ENCODE measurements at places on chromosomes 5 and 9. TPM values are rescaled to one million over a fixed set of nuclear protein-coding genes. Genes with fewer than 3 reads are reported as not detected.
A peak's percentile ranks its signal among the peaks of the same experiment; 100 is the strongest.

- H3K27ac ChIP-seq, result no peak overlapping the region
- no peaks in the 10 kb centered on the region for H3K36me3 ChIP-seq
- H3K4me3 ChIP-seq, result no peak overlapping the region
- H3K4me1 ChIP-seq, result no peaks in the 10 kb centered on the region
- no peaks in the 10 kb centered on the region for H3K27me3 ChIP-seq
Observed at GRCh38 chr5:35212122-35212982, 17.9 kb downstream of the PRLR start.

- H3K36me3 ChIP-seq, result no peaks in the 10 kb centered on the region
- no peak overlapping the region for H3K4me3 ChIP-seq
- H3K4me1 ChIP-seq, result no peaks in the 10 kb centered on the region
- DNase-seq, result no peak
Observed at GRCh38 chr9:3807601-3808000, 281.8 kb upstream of the RFX3 start.

GRCh38 chr5:139492700-139493192, 10.2 kb upstream of the STING1 start:
- peak overlapping the region; percentile 17 for H3K27ac ChIP-seq
- peaks cover 35% of the 10 kb centered on the region for H3K4me1 ChIP-seq
- H3K4me3 ChIP-seq, result no peak overlapping the region
- H3K36me3 ChIP-seq, result no peaks in the 10 kb centered on the region
- DNase-seq, result peak; percentile 40

DNA sequence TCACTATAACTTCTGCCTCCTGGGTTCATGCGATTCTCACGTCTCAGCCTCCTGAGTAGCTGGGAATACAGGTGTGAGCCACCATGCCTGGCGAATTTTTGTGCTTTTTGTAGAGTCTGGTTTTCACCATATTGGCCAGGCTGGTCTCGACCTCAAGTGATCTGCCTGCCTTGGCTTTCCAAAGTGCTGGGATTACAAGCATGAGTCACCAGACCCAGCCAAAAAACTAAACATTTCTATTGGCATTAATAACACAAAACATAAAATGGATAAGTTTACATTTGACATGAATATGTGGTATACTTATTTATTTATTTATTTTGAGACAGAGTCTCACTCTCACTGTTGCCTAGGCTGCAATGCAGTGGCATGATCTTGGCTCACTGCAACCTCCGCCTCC, 13.6 kb upstream of the REEP5 start:
- no peak overlapping the region for H3K27ac ChIP-seq
- H3K27me3 ChIP-seq, result no peaks in the 10 kb centered on the region
- peaks cover 4% of the 10 kb centered on the region for H3K4me1 ChIP-seq
- DNase-seq, result no peak
- no peaks in the 10 kb centered on the region for H3K36me3 ChIP-seq

PCDHB4 gene
- total RNA-seq, result 2.1 TPM

OLFM1 gene
- 40.9 TPM for total RNA-seq

MINAR2 gene
- total RNA-seq, result not detected

Data from spleen (tissue), 13 donors.